Amniotic stem cell (primary cell): ENCODE measurements at places on chromosomes 1 and 21.

- DNase-seq: no peak
Observed at GRCh38 chr1:53345996-53346813, 18.3 kb upstream of the LRP8 start.

GRCh38 chr1:59107516-59107915, 189.4 kb upstream of the FGGY start:
- DNase-seq: no peak

GRCh38 chr1:58629031-58629462, 52.0 kb upstream of the TACSTD2 start:
- no peak for DNase-seq

GRCh38 chr1:196654271-196654670, 2.4 kb downstream of the CFH start:
- DNase-seq: no peak

DNA sequence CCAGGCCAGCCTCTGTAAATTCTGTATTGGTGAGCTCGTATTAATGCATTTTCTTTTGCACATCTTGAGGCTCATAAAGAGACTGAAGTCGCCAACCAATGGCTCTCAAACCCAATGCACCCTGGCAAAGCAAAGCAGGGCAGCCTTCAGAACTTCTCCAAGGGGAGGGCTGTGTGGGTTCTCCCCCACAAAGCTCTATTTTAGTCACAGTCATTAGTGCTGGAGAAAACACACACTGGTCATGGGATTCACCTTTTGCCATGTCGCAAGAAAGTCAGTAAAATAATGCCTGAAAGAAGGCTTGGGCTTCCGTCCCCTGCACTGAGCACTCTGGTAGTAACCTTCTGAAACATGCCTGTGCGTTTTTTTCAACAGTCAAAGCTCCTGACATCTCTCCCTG, 26.3 kb upstream of the ATF3 start:
- DNase-seq: no peak

DNA sequence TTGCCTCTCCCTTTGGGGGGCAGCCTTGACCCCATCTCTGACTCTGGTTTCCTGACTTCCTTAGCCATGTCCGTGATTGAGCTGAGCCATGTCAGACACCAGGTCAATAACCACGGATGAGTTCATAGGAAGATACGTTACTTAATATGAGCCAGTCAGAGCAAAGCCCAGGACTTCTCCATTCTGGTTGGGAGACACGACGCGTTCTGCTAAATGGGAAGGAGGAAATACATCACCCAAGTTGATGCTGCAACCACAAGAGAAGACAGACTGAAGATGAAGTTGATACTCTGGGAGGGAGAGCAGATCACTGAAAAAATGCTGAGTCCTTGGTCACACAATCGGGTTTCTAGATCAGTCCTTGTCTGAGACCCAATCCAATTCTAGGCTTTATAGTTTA, 90.9 kb downstream of the MATN1 start:
- DNase-seq: no peak

DNA sequence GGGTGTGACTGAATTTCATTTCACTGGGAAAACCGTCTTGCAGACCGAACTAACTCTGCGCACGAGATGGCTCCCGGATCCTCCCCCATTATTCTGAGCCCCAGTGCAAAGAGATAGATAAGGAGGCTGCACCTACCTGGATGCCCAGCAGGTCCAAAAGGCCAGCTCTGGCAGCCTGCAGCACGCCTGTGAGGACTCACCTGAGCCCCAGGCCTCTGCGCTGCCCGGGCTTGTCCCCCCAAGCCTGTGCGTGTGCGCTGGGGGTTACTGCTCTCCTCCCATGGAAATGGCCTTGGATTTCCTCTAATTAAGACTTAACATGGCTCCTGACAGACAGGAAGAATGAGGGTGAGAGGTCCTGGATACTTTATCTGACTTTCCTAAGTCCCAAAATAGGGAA, 83.4 kb downstream of the MDM4 start:
- DNase-seq: no peak

GRCh38 chr1:108747171-108747850, 837 bp downstream of the STXBP3 start:
- peak; percentile 91 for DNase-seq

- no peak for DNase-seq
Observed at GRCh38 chr21:43348801-43349261, 78.1 kb downstream of the SIK1 start.

DNA sequence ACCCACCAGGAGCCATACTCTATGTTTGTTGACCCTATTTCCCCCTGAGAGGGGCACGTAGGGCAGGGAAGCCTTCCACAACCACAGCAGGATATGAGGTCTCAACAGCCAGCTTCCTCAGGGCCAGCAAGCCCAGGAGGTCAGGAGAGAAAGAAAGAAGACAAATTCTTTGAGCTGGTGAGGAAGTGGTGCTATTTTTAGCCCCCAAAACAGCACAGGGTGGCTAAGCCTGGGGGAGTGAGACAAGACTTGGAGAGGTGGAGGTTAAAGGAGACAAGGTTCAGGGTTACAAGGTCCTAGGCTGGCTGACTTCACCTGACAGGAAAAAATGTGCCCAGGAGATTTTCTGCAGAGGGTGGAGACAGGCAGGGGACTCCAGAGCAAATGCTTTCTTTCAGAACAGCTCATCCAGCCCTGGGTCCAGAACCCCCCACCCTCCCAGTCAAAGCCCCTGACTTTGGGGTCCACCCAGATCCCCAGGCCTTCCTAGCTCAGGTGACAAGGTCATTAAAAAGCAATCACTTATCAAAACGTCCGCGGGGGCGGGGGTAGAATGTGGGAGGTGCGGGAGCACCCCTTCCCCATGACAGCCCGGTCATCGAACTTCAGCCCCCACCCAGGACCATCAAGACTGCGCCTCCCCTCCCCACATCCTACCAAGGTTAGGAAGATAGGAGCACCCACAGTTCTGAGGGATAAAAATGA, 1.3 kb downstream of the SV2A start:
- no peak for DNase-seq
